ENCODE measurements at places on chromosomes 5 and 9.

- DNase-seq: no peak
These were observed 9.5 kb downstream of the CCDC187 start for GRCh38 chr9:136294437-136294836.

DNA sequence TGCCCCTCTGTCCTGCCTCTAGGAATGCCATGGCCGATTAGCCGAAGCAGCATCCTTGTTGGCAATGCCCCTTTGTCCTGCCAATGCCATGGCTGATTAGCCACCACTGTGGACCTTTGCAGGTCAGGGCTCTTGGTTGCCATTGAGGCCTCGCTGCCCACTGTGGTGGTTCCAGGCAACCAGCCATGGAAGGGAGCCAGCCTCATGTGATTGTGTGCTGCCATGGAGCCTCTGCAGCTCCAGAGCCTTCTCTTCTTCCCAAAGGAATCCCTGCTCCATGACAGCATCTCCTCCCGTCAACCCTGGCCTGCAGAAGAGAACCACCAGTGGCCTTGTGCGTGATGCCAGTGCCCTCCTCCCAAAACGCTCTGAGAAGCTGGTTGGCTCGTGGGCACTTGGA lies 187.0 kb downstream of the CACNA1B start:
- DNase-seq: no peak

DNA sequence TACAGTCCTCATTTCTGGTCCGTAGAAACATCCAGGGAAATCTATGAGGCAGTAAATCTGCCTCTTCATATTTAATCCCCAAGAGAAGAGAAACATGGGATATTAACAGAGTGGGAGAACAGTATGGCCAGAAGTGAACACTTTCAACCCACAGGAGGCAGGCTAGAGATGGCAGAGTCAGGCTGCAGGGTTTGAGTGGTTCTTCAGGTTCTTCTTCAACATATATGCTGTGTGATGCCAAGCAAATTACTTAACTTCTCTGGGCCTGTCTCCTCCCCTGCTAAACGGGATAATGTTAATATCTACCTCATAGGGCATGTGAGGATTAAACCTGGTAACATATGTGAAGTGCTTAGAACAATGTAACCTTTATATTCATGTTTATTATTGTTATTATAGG lies 321.8 kb downstream of the PSAT1 start:
- DNase-seq: no peak

DNA sequence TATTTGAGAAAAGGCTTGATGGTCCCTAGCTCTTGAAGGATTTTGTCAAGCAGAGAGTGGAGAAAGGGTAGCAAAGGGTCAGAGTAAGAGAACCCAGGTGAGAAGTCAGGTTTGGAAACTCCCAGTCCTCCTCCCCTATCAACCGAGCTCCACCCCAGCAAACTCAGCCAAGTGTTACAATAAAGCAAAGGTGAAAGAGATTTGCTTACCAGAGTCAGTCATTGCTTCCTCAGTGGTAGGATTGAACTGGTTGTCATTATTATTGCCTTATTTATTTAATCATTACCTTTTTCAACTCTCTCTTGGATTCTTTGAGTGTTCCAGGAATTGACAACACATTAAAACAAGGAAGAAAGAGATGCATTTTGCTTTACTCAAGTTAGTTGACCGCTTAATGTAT lies 80.5 kb downstream of the RFK start:
- DNase-seq: no peak

- no peak for DNase-seq
These were observed 151.1 kb upstream of the APC start for GRCh38 chr5:112586596-112587062.

DNA sequence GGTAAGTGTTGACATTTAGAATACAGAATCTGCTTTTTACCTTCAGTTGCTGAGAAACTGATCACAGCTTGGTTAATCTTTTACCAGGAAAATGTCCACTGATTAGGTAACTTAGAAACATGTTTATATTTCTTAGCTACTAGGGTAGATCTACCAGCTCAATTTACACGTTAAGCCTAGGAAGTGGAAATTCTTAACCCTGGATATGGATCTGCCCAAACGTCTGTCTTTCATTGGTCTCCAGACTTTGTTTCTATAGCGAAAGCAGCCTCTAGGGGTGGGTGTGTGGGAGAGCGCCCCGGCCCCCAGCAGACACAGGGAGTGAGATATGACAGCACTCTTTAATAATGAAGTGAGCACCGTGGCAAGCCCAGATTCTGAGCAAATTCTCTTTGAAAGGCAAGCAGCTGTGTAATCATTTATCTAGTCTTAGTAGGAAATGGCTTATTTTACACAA lies 141.6 kb upstream of the ZNF608 start:
- DNase-seq: no peak

Data from activated naive CD4-positive, alpha-beta T cell treated with Interleukin-2 at 50 U/mL for 16 hours (primary cell).